ENCODE measurements at places on chromosomes 7 and 10.

DNA sequence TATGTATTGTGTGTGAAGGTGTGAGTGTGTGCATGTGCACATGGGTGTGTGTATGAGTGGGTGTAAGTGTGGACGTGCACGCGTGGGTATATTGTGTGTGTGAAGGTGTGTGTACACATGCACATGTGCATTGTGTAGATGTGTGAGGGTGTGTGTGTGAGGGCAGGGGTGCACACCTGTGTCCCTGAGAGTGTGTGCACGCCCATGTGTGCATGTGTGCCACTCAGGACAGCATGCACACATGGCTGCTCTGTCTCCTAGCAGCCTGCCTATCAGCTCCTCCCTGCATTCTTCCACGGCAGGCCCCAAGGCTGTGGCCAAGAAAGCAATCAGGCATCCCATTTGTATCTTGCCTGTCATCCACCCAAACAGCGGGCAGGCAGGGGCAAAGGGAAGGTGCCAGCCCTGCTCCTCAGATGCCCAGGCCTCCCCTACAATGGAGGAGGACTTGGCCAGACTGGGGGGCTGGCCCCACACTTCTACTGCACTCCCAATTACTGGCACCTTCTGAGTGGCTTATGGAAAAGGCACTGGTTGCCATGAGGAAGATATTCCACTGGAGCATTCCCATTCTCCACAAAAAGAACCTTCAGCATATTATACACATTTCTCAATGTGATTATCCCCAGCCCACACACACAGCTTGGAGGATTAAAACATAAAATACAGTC is 380.4 kb upstream of the ZMIZ1 start:
- DNase-seq = no peak

- DNase-seq = no peak
Observed at GRCh38 chr7:25613912-25614311, 385.6 kb upstream of the NPVF start.

DNA sequence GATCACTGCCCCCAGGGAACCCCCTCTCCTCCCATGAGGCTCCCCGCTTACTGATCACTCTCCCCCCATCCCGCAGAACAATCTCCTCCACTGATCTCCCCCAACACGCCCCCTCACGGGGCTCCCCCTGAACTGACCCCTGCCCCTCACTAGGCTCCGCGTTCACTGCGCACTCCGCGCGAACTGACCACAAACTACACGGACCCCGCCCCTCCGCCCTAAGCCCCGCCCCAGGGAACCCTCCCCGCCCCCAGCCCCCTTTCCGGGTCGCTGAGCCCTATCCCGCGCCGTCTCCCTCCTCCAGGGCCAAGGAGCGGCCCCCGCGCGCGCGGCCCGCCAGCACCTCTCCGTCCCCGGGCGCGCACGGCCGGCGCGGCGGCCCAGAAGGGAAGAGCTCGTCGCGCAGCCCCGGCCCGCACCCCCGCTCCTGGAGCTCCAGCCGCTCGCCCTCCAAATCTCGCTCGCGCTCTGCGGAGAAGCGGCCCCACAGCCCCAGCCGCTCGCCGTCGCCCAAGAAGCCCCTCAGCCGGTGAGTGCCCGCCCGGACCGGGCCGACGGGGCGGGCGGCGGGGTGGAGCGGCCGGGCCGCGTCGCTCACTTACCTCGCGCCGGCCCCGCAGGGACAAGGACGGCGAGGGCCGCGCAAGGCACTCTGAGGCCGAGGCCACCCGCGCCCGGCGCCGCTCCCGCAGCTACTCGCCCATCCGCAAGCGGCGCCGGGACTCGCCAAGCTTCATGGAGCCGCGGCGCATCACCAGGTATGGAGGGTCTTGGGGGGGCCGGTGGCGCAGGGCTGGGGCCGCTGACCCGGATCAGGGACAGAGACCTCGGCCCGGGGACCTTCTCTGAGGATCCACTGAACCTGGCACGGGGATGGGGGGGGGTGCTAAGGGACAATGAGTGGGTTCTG is 19.9 kb upstream of the HSPB1 start:
- DNase-seq = no peak

DNA sequence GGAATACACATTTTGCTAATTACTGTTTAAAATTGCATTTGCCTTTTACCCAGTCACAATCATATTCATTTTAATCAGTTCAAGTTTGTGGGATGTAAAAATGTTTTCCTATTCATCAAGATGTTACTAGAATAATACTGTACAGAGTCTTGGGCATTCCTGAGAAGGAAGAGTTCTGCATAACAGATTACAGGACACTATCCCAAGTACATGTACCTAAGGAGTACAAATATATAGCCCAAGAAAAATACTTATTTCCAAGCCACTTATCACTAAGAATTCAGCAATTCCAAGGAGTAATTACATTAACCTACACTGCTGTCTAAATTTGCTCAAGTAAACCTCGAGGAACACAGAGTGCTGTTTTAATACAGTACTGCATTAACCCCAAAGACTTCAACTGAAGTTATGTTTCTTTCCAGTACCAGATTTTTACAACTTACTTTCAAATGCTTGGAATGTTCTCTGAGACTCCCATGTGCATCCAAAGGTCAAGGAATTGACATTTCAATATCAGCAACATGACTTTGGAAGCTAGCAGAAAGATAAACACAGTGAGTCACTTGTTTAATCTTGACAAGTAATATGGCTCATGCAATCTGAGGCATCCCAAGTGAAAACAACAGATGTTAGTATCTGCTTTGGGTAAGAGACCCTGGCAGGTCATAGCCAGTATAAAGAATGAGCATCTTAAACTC is 125.4 kb upstream of the BET1 start:
- DNase-seq = no peak

DNA sequence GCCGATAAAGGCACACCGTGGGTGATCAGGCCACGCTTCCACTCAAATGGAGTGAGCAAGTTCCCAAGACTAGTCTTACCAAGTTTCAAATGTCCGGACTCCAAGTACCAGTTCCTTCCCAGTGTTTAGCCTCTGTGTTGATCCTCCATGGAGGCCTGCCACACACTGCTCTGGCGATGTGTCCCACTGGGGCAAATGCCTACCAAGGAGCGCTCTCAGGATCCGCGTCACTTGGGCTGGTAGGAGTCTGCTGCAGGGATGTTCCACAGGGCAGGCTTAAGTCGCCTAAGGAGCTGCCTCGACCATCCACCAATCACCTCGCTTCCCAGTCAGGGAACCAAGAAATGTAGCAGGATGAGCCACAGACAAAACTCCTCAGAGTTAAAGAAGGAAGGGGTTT is 17.4 kb upstream of the MRLN start:
- DNase-seq = no peak

- no peak for DNase-seq
Observed at GRCh38 chr10:128489324-128490247, 363.4 kb upstream of the MKI67 start.

DNA sequence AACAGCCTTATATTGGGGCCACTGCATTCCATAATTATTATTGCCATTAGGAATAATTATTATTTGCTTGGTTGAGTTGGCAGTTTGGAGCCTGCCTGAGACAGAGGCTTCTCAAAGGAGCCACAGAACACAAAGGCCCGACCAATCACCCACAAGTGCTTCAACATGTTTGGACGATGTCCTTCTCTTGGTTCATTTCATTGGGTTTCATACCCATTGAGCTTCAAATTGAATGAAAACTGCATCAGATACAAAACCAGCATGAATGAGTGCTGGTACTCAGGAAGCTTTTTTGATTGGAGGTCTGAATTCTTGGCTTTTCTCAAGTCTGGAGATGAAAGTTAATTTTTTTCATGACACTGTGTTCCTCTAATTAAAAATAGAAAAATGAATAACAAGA is 168.3 kb downstream of the CREB5 start:
- no peak for DNase-seq

DNA sequence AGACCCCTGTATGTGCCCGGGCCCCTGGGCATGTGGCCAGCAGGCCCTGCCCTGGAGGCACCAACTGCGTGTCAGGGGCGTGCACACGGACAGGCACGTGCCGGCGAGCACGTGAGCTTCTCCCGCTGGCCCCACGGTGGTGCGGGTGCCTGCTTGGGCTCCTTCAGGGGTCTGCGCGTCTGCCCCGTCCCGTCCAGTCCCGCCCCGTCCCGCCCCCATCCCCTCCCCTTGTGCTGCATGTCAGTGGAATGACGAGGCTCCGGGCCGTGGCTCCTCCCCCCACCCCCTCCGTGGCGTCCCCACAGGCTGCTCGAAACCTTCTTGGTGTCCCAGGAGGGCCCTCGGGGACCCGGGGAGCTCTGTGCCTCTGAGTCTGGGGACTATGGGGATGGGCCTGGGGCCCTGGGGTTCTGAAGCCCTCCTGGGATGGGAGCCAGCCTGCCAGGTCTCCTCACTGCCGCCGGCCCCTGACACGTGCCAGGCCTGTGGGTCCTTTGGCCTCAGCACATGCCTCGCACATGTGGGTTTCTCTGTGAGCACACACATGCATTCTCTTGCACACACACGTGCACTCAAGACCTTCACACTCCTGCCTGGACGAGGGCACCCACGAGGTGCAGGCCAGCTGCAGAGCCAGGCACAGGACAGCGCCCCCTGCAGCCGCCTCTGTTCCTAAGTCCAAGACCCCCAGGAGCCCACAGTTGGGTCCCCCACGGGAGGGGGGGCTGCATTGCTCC is 27.5 kb upstream of the AMZ1 start:
- no peak for DNase-seq

GRCh38 chr7:149087376-149087775 is 3.1 kb downstream of the ZNF786 start:
- no peak for DNase-seq

- no peak for DNase-seq
Observed at GRCh38 chr7:75988568-75989499, 5.6 kb downstream of the TMEM120A start.

GRCh38 chr7:44912775-44913347 is 27.5 kb upstream of the PURB start:
- DNase-seq = no peak

DNA sequence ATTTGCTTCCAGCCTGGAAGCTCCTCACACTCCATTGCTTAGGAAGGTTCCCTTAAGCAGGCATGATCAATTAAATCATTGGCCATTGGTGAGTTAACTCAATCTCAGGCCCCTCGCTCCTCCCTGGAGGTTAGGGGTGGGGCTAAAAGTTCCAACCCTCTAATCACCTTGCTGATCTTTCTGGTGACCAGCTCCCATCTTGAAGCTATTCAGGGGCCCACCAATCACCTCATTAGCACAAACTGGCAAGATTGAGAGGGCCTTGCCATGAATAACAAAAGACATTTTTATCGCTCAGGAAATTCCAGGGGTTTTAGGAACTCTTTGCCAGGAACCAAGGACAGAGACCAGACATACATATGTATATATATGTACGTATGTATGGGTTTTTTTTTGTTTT is 58.4 kb downstream of the AGK start:
- DNase-seq = no peak

DNA sequence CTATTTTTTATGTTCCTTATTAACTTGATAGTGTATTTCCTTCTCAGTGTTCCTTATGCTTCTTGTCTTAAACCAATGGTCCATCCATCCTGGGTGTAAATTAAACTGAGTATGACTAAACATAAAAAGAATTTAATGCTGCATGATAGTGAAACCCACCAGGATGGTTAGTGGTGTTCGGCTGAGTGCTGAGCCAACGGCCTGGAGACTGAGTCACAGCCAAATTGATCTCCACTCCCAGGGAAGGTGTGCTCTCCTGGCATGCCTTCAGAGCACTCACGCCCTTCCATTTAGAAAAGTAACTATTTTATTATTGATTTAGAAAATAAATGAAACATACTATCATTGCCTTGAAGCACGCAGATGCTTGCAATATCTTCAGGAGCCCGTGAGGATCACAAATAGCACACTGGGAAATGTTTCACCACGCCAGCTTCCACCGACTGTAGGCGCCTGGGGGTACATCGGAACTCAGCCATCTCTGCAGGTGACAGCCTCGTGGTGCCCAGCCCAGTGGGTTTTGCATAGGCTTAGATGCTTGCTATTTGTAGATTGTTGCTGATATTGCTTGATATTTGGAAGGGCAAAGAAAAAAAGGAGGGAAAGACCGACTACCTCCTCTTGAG is 40.0 kb upstream of the LOXL4 start:
- DNase-seq = no peak

DNA sequence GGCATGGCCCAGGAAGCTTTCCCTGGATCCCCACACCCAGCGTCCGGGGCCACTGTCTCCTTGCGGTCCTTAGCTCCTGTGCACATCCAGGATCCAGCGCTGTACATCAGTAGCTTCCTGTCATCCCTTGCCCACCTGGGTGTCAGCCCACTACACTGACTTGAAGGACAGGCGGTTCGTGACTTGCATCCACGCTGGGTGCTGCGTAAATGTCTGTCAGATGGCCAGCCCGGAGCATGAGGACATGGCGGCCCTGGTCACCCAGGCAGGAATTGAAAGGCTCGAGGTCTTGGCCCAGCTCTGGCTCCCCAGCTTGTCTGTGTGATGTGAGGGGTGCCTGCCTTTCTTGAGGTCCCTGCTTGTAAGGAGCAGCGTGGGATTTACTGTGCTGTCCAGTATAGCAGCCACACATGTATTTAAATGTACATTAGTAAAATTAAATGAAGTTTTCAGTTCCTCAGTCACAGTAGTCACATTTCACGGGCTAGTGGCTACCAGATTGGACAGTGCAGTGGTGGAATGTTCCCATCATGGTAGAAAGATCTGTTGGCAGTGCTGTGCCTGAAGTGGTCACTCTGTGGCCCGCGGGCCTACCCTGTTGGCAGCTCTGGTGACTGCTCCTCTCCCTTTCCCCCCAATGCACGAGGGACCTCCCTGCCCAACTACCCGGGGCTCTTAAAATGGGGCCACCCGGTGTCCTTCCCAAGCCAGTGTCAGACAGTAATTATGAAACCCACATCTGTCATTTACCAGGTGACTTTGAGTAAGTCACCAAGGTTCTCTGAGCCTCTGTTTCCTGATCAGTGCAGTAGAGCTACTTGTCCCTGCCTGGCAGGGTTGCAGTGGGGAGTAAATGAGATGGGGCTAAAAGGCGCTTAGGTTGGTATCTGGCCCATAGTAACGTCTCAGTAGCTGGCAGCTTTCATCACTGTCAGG is 97.8 kb upstream of the PPIF start:
- DNase-seq = no peak

- DNase-seq = no peak
Observed at GRCh38 chr10:24259365-24260130, 50.6 kb downstream of the KIAA1217 start.

- no peak for DNase-seq
Observed at GRCh38 chr10:71848325-71849275, 2.5 kb downstream of the PSAP start.

GRCh38 chr7:98199131-98199530 is 12.1 kb upstream of the BHLHA15 start:
- no peak for DNase-seq

- DNase-seq = no peak
Observed at GRCh38 chr7:30992414-30992813, 28.7 kb downstream of the GHRHR start.

DNA sequence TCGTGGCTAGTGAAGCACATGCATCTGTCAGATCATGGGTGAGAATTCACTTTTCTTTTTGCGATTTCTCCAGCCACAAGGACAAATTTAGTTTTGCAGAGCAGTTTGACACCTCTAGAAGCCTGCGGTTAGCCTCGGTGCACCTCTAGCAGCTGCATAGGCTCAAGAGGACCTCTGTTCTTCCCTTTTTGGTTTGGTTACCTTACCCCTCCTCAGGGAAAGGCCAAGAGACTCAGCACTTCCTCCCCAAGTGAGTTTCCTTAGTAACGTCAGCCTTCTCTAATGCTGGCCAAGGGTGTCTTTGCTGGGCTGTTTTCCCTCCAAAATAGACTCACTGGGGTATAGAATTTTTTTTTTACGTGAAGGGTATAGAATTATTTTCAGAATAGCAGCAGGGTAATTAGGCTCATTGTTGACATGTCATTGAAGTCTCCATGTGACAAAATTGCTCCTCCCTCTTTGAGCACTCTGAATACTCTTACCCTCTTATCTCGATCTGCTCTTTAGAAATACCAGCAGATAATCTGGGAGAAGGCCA is 97.8 kb downstream of the AUTS2 start:
- DNase-seq = no peak

GRCh38 chr10:78672918-78673317 is 395.8 kb upstream of the ZMIZ1 start:
- DNase-seq = no peak

All from stimulated activated CD8-positive, alpha-beta memory T cell treated with anti-CD3 and anti-CD28 coated beads, Interleukin-7, amount 100 ng/mL, for 1 hour (primary cell).